ENCODE measurements at places on chromosomes 1 and 21.

- DNase-seq, result no peak
These were observed 8.1 kb upstream of the LMX1A start for GRCh38 chr1:165364568-165365133.

GRCh38 chr1:205008896-205009295, 34.1 kb upstream of the CNTN2 start:
- no peak for DNase-seq

DNA sequence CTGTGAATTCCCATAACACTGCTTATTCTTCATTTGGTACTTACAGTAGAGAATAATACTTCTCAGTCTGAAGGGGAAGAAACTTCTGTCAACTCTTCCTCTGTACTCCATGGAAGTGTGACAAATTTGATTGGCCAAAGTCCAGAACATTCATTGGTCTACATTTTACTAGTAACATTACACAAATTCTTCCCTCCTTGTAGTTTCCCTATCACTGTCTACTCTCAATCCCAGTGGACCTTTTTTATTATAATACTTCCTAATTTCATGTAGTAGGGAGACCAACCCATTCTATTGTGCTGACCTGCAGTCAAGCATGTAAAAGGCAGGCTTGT, 74.7 kb downstream of the ALG6 start:
- peak; percentile 15 for DNase-seq

DNA sequence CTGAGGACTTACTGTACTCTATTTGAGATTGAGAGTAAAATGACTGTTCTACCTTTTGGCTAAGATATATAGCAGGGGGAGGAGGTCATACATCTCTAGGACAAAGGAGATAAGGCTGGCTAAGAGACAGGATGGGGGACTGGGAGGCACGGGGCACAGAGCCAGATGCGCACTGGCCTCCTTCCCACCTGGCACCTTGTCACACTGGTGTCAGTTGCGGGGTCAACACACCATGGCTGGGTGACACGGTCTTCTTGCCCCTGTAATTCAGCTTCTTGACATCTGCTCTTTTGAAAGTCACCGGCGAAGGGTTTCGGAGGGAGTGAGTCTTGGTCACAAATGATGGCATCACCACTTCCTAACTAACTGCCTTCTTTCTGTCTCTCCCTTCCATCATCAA, 177.3 kb downstream of the ZSCAN20 start:
- DNase-seq, result no peak

DNA sequence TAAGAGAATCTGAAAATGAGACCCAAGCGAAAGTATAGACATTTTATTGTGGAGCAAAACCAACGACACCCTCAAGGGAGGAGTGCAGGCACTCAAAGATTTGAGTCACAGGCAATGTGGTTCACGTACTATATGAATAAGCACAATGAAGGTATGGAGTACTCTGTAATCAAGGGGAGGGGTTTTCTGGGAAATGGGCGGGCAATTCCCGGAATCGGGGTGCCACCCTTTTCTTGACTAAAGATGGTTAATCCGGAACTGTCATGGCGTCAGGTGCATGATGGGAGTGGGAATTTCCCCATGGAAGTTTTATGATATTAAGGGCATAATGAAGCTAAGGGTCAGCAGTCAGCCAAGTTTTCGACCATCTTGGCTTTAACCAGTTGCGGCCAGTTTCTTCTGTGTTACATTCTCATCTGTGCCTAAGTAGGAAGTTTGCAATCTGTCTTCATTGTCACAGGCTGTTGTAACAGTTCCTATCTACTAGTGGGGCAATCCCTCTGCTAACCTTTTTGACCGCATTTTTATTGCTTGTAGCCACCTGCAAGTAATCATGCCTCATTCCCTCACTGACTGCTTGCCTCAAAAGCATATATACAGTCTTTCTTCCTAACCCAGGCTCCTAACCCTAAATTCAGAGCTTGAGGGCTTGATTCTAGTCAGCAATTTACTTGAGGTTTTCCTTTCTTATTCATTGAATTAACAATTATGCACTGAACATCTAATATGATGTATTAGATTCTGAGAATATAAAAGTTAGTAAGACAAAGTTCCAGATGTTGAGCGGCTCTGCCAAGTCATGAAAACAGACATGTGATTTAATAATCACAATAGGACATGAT, 775 bp upstream of the AIM2 start:
- no peak for DNase-seq

- no peak for DNase-seq
These were observed 81.6 kb upstream of the IVNS1ABP start for GRCh38 chr1:185398599-185398998.

GRCh38 chr1:43062527-43063095, 103.9 kb upstream of the SLC2A1 start:
- DNase-seq, result no peak

GRCh38 chr1:52713590-52713989, 12.7 kb upstream of the ZYG11B start:
- no peak for DNase-seq

DNA sequence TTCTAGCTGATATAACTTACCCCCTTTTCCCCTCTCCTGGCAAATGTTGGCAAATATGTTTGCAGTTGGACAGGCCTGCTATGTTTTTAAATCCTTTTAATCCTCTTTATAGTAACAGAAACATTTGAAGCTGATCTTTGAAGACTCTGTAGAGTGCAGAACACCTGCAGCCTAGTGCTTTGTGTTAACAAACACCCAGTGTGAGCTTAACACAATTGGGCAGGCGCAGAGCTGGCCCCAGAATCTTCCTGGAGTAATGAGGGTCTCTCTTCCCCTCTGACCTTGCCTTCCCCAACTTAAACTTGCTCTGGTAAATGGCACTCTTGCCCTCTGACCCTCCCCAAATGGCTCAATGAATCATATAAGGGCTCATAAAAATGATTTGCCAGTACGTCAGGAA, 247.9 kb upstream of the LYPLAL1 start:
- DNase-seq, result no peak

- no peak for DNase-seq
These were observed 165.9 kb downstream of the KCNT2 start for GRCh38 chr1:196442366-196442765.

Data from cardiac fibroblast (primary cell).